ENCODE measurements at places on chromosomes 1 and 21. TPM values are rescaled to one million over a fixed set of nuclear protein-coding genes. Genes with fewer than 3 reads are reported as not detected.

SPATA46 gene
- total RNA-seq: not detected

CLIC4 gene
- 485 TPM for total RNA-seq

KIFAP3 gene
- 33.7 TPM for total RNA-seq

SLC44A3 gene
- total RNA-seq: 3.1 TPM

RGL1 gene
- 25.3 TPM for total RNA-seq

Data from smooth muscle cell of trachea (primary cell).